ENCODE measurements at places on chromosomes 2 and 18. TPM values are rescaled to one million over a fixed set of nuclear protein-coding genes. Genes with fewer than 3 reads are reported as not detected.
A peak's percentile ranks its signal among the peaks of the same experiment; 100 is the strongest.

SGPP2 gene
- polyA plus RNA-seq: 5.9 TPM

DNA sequence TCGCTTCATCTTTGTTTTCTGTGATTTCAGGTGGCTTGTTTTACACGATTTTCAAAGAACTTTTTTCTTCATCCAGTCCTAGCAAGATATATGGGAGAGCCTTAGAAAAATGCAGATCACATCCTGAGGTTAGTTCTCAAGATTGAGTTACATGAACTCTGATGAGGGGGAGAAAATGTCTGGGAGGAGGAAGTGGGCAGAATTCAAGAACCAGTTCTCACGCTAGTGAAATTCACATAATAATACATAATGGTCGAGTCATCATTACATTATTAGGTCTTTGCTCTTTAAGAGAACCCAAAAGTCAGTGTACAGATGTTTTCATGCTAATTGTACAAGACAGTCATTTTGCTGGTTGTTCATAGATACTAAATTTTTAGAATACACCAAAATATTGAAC is 7.0 kb downstream of the TIMM21 start:
- no peak for DNase-seq

GRCh38 chr2:128362889-128363228 is 44.2 kb upstream of the HS6ST1 start:
- no peak for DNase-seq

DNA sequence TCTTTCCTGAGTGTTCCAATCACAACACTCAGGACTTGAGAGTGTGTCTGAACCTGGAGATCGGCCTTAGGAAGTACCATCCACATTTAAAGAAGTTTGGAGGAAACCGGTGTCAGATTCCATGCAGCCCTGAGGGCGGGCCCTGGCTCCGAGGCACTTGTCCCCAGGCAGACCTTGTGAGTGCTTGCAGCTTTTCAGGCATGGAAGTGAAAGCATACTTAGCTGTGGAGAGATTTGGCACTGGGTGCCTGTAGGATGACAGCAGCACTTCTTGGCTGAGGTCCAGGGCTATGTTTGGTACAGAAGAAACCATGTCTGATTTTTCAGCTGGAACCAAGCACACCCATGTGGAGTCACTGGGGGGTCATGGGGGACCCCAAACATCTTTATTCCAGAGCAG is 230.8 kb downstream of the SEPTIN10 start:
- DNase-seq: peak; percentile 60

GRCh38 chr2:133607679-133608078 is 39.4 kb upstream of the NCKAP5 start:
- no peak for DNase-seq

Measured in testis (tissue), 5 donors.